ENCODE measurements at places on chromosomes 2 and 18.

- DNase-seq = no peak
Measured at GRCh38 chr2:190528521-190529001, 6.0 kb downstream of the NEMP2 start.

DNA sequence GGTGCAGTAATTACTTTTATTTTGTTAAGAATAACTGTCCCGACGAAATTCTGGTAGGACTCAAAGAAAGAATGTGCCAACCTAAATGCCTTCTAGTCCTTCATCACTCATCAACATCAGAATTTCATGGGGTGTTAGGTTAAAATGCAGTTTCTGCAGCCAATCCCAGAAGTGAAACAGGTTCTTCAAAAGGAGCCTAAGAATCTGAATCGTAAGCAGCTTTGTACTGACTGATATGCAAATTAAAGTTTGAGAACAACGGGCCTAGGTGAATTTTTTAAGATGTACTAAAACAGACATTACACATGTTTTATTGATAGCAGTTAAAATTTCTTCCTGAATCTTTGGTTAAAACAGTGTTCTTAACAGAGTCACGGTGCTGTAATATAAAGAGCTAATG, 140.3 kb upstream of the ZC3H15 start:
- DNase-seq = no peak

GRCh38 chr2:241986836-241987641, 117.5 kb downstream of the RTP5 start:
- DNase-seq = no peak

DNA sequence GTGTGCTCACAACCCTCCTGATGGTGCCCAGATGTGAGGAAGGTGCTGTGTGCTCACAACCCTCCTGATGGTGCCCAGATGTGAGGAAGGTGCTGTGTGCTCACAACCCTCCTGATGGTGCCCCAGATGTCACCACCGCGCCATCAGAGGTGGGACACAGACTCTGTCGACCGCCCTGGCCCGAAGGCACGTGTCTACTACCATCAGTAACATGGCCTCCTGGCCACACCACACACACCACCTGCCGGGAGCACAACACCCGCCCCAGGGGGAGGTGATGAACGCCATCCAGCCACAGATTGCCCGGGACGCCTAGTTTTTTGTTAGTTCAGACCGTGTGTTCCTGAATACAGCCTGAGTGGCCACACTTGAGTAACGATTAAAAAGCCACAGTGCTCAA, 24.5 kb downstream of the HDAC4 start:
- DNase-seq = no peak

DNA sequence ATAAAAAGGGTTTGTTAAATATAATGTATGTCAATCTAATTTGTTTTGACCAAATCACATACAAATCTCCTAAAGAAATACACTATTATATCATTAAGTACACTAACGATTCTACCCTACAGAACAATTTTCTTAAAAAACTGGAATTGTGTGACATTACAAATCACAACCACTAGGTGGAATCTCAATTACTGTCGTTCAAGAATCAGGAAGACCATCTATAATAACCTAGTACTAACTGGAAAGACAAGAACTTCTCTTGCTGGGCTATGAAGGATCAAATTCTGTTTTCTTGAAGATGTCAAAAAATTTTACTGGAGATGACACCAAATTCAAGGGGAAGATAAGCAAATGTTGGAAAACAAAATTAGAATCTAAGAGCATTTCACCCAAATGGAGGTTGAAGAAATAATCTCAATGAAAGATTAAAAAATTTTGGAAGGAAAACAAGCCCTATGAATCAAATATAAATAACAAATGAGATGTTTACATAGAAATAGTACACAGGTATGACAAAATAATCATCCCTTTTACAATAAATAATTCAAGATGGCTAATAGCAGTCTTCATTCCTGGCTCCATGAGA, 110.9 kb downstream of the STK39 start:
- DNase-seq = no peak

GRCh38 chr2:102975996-102976975, 214.5 kb downstream of the TMEM182 start:
- DNase-seq = no peak

DNA sequence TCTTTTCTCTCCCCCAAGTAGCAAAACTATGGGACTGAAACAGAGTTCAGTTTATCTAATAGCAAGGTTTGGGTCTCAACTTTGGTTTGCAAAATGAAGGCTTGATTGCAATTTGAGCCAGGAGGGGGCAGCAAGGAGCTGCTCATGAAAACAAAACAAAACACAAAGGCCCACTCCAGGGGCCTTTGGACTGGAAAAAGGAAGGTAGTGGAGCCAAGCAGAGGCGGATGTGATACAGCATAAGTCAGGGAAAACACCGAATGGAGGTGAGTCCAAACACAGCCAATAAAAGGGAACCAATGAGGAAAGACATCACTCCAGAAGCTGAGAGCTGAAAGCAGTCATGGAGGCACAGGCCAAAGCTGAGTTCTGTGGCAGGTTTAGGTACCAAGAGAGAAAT, 799.7 kb upstream of the ACVR2A start:
- DNase-seq = peak; percentile 13

DNA sequence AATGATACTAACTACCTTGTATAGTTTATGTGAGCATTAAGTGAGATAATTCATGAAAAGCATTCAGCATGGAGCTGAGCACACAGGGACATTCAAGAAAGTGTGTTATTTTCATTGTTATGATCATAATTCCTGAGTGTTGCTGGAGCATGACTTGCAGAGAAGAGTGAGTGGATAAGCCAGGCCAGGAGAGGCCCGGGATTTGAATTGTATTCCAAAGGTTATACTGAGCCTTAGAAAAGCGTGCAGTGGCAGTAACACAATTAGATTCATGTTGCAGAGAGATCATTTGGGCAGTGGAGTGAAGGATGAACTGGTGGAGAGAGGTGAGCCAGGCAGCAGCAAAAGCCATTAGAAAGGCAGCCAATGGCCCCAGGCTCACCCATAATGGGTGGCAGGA, 142.9 kb upstream of the SH3BP4 start:
- DNase-seq = no peak

DNA sequence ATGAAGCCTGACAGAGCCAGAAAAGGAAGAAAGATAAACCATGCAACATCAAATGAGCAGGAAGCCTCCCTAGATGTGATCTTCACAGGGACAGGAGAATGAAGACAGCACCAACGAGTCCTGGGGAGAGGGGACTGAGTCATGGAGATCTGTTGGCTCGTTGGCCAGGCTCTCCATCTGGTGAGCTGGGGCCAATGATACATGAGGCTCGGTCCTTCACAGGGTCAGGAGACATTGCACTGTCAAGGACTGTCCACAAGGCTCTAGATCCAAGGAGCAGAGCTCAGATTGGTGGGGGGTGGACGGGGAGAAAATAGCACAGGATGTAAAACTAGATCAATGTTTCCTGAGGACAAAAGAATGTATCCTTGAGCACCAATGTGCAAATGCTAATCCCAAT, 735 bp downstream of the CD207 start:
- no peak for DNase-seq

GRCh38 chr2:86213699-86214502, 14.6 kb downstream of the MRPL35 start:
- no peak for DNase-seq

DNA sequence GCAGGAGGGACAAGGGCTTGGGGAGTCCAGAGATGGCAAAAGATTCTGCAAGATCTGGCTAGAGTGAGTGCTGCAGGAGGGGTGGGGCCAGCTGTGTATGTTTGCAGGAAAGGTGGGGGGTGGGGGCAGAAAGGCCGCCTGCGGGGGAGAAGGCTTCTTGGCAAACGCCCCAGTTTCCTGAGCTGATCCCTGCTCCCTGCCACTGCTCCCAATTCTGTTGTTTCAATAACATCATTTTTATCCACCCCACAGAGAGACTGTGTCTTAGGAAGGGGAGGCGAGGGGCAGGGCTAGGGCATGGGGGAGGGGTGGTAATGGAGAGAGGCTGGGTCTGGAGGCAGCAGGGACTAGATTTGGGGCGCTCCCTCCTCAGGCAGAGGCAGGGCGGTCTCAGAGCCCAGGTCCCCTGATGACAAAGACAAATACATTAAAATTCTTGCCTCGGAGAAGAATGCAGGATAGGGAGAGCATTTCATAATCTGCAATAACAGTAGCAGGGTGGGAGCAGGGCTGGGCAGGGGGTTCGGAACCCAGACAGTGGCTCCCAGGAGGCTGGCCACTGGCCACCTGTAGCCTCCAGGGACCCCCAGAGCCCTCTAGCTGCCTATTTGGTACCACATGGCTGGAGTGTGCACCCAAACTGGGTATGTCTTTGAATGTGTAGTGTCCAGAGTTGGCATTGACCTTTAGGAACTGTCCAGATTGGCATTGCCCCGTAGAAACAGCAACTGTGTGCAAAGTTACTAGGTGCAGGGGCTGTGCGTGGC, 2.1 kb upstream of the WNT6 start:
- DNase-seq = no peak

DNA sequence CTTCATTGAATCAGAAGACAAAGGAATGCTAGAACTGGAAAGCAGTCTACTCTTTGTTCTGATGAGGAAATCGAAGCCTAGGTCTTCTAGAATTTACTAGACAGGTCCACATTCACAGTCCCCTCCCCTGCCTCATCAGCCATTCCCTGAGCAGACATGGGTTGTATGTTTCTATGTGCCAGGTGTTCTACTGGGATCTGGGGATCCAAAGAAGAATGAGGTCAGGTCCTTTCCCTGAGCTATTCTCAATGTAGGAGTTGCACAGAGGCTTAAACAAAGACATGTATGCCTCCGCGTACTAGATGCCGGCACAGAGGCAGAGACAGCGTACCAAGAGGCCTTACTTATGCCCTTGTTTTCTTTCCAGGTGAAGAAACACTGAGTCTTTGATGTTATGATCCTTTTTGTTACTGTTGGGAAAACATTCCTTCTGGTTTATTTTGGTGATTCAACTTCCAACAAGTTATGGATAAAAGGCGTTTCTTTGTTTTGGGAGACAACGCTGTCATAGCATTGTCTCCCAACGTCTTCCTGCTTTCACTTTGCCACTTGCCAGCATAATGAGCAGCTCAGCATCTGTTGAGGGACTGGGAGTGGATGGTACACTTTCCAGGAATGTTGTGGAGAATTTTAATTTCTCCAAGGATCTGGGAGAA, 174.4 kb downstream of the ALPK2 start:
- no peak for DNase-seq

DNA sequence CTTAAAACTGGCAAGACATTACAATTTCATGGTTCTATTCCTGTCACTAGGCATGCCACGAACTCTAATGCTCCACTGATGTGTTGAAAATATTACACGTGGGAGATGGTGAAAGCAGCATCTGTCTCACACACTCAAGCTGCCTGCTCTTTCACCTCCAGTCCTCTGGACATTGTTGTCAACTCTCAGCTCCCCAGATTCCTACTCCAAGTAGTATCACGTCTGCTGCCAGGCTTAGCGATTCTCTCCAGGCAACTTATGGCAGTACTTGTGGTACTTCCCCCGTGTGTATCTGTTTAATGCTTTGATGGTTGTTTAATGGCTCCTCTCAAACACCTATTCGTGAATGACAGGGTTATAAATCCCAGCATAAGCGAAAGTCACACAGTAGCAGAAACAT, 103.8 kb downstream of the TMEFF2 start:
- no peak for DNase-seq

GRCh38 chr2:234595829-234596228, 98.9 kb upstream of the ARL4C start:
- DNase-seq = no peak

GRCh38 chr18:26307161-26307773, 81.0 kb downstream of the TAF4B start:
- no peak for DNase-seq

DNA sequence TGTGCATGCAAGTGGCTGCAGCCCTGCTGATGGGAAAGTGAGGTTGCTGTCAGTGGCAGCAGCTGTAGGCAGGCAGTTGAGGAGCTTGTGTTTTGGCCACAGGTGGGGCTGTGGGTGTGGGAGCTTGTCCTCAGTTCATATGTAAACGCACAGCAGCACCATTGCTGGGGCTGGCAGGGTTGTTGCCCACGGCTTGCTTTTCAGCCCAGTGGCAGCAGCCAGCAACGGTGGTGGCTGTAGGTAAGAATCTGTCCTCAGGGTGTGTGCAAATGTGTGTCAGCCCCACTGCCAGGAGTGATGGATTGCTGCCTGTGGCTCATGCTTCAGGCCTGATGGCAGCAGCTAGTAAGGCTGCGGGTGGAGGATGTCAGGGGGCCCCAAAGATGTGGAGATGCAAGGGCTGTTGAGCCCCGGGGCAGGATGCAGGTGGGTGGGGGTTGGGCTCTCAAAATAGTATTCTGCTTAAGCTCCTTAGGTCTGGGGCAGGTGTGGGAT, 141.3 kb upstream of the THUMPD2 start:
- no peak for DNase-seq

DNA sequence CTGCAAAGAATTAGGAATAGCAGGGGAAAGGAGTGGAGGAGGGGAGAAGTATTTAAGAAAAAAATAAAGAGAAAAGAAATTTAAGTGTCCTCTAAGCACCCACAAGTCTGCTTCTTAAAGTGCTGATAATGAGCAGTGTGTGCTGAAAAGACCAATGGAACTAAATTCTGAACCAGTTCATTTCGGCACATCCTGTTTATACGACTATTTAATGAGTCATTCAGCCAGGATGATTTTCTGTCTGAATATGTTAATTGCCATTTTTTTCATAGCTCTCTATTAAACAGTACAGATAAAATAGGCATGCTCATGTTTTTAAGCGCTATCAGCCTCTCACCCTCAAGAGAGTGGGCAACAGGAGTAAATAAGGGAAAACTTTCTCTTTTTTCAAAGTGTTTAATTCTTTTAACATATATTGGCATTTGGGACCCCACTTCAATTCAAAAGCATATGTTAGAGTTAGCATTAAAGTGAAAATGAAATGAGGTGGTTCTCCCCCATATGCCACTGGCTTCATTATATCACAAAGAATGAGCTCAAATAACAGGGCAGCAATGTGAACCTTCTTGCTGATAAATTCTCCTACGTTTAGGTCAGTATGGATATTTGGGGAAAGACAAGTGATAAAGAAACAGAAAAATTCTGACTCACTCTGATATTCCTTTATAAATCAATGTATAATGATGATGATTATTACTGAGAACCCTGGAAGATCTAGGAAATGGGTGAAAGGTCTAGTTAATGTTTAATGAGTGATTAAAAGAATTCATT, 87.5 kb downstream of the TCF4 start:
- DNase-seq = no peak

DNA sequence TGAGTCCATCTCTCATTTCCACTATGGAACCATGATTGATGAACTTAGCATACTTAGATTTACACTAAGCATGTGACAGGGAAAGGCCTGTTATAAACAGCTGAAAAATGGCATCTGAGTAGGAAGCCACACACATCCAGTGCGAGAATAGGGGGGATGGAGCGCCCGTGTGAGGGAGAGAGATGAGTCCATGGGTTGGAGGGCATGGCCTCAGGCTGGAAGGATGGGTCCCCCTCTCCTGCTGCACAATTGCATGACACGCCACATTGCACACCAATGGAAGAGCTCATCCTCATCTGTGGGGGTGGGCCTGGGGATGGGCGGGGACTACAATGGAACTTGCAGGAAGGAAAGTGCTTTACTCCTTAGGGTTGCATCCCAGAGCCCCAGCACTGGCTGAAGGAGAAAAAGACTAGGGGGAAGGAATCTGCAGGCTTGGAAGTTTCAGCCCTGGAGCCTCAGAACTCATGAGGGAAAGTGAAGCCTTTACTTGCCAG, 46.4 kb upstream of the CXCR4 start:
- no peak for DNase-seq

Data from stimulated activated CD4-positive, alpha-beta T cell treated with anti-CD3 and anti-CD28 coated beads, Interleukin-4, amount 100 ng/mL, for 4 hours (primary cell).